Placental pericyte (primary cell): ENCODE measurements at places on chromosomes 1 and 21. TPM values are rescaled to one million over a fixed set of nuclear protein-coding genes. Genes with fewer than 3 reads are reported as not detected.

Gene ZNF695
- total RNA-seq, result 0.44 and 5.0 TPM in 2 replicates

Gene OR2L2
- not detected in 2 replicates for total RNA-seq

Gene USP25
- total RNA-seq, result 19.9 and 20.9 TPM in 2 replicates

Gene LYSMD1
- 13.6 and 14.2 TPM in 2 replicates for total RNA-seq

Gene ARL8A
- 30.5 and 33.7 TPM in 2 replicates for total RNA-seq

Gene HJV
- not detected in 2 replicates for total RNA-seq

Gene PITHD1
- total RNA-seq, result 22.3 and 36.8 TPM in 2 replicates

Gene KCNK1
- 0.22 and 0.72 TPM in 2 replicates for total RNA-seq

Gene FAM131C
- 0.14 TPM in 1 of 2 replicates, not detected in the other for total RNA-seq

Gene SPAG17
- total RNA-seq, result not detected in 2 replicates

Gene BLACAT1
- total RNA-seq, result not detected in 2 replicates

Gene RFX5
- total RNA-seq, result 14.2 and 34.2 TPM in 2 replicates

Gene OR2T33
- total RNA-seq, result not detected in 2 replicates

Gene CYP4A22
- not detected in 2 replicates for total RNA-seq

Gene TNFRSF14
- total RNA-seq, result 19.5 and 31.1 TPM in 2 replicates

Gene PARP1
- total RNA-seq, result 51.0 and 104 TPM in 2 replicates

Gene CTSK
- 90.2 and 215 TPM in 2 replicates for total RNA-seq

Gene AMY1C
- total RNA-seq, result not detected in 2 replicates

Gene CELA2B
- total RNA-seq, result not detected in 2 replicates
